ENCODE measurements at places on chromosomes 4 and X.
A peak's percentile ranks its signal among the peaks of the same experiment; 100 is the strongest.

GRCh38 chr4:21554500-21554899 lies 394.1 kb downstream of the KCNIP4 start:
- no peak for DNase-seq

GRCh38 chr4:140088323-140088967 lies 65.5 kb downstream of the MAML3 start:
- DNase-seq = no peak

DNA sequence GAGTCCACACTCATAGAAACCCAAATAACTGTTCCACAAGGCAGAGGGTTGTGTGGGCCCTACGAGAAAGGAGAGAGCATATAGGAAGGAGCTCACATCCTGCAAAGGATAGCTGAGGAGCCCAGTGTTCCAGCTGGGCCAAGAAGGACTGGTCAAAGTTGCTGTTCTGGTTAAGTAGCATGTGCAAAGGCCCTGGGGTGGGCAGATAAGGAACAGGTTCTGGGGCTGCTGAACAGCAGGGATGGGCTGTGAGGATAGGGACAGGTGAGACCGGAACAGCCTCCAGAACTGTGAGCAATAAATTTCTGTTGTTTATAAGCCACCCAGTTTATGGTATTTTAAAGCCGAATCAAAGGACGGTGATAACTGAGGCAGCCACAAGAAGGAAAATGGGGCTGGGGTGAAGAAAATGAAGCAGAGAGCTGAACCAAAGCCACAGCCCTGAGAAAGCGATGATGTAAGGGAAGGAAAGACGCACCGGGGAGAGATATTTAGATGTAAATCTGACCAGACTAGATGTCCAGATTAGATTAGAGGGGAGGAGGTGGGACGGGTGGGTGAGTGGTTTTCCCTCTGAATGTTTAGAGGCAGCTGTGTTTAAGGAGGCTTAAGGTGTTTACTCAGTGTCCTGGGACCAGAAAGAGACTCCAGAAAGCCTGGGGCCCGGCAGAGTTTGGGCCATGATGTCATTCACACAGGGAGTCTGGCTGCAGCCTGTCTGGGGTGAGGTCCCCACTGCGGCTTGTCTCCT lies 180.8 kb upstream of the BCOR start:
- no peak for DNase-seq

GRCh38 chr4:156505341-156505955 lies 466.2 kb downstream of the PDGFC start:
- no peak for DNase-seq

DNA sequence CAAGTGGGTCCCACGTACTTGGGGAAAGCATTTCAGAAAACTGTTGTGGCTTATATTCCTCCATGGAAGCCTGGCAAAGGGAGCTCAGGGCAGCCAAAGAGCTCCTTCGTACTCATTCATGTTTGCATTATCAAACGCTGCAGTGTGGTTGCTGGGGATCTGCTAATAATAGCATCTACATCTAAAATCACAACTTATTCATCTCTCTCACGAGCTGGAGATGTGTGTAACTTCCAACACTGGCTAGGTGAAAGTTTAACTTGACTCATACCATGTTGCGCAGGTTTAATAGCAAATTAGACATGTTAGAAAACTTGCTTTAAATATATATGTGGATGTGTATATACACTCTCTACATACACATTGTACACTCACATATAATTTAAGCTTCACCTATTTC lies 415.1 kb downstream of the AFF2 start:
- DNase-seq = no peak

- no peak for DNase-seq
Measured at GRCh38 chr4:12734586-12734985, 749.6 kb downstream of the RAB28 start.

DNA sequence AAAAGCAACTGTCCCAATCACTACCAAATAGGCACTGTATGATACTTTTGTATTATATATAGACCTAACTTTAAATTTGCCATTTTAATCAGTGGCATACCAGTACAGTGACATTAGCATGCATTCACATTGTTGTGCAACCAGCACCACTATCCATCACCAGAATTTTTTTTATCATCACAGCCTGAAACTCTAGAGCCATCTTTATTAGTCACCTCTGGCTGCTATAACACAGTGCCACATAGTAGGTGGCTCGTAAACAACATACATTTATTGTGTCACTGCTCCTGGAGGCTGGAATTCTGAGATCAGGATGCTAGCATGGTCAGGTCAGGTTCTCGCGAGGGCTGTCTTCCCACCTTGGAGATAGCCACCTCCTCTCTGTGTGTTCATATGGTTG lies 188.4 kb upstream of the GALNT7 start:
- DNase-seq = no peak

- DNase-seq = no peak
Measured at GRCh38 chr4:5787311-5787710, 76.3 kb downstream of the EVC start.

- DNase-seq = no peak
Measured at GRCh38 chr4:185987961-185988627, 80.9 kb upstream of the TLR3 start.

GRCh38 chrX:69010339-69010738 lies 154.9 kb downstream of the PJA1 start:
- DNase-seq = no peak

- no peak for DNase-seq
Measured at GRCh38 chr4:159266981-159267868, 164.3 kb downstream of the RAPGEF2 start.

DNA sequence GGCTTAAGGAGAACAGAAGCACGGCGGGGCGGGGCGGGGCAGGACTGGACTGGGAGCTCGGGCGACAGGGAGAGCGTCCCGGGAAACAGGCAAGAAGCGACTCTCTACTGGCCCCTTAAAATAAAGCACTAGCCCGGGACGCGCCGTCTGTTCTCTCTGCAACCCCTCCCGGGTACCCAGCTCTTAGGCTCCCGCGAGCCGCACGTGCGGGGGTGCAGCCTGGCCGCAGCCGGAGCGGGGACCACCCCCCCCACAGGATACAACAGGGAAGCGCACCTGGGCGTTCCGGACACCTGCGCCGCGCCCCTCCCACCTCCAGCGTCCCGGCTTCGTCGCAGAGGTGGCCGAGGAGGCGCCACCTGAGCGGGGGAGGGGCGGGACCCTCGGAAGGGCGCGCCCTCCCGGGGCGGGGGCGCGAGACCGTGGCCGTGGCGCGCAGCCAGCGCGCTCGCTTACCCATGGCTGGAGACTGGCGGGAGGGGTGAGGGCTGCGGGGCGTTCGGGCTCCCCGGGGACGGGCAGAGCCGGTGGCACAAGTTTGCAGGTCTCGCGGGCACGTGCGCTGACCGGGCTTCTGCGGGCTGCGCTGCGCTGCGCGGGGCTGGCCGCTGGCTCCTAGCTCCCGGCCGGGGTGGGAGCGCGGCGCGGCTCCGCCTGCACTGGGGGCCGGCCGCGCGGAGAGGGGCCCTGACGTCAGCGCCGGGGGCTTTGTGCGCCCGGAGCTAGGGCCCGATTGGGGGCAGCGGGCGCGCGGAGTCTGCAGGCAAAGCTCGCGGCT lies 91.5 kb downstream of the GEMIN8 start:
- DNase-seq = peak; percentile 24

DNA sequence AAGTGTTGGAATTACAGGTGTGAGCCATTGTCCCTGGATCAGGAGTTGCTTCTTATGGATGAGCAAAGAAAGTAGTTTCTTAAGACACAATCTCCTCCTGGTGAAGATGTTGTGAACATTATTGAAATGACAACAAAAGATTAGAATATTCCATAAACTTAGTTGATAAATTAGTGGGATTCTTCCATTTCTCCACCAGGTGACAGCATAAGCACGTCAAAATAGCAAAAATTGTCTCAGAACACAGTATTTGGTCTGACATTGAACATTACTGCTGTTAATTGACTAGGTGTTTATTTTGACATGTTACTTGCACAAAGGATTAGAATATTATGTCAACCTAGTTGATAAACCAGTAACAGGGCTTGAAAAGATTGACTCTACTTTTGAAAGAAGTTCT lies 21.6 kb downstream of the CLDN34 start:
- DNase-seq = no peak

GRCh38 chr4:578451-579443 lies 2.7 kb upstream of the TMEM271 start:
- DNase-seq = no peak

DNA sequence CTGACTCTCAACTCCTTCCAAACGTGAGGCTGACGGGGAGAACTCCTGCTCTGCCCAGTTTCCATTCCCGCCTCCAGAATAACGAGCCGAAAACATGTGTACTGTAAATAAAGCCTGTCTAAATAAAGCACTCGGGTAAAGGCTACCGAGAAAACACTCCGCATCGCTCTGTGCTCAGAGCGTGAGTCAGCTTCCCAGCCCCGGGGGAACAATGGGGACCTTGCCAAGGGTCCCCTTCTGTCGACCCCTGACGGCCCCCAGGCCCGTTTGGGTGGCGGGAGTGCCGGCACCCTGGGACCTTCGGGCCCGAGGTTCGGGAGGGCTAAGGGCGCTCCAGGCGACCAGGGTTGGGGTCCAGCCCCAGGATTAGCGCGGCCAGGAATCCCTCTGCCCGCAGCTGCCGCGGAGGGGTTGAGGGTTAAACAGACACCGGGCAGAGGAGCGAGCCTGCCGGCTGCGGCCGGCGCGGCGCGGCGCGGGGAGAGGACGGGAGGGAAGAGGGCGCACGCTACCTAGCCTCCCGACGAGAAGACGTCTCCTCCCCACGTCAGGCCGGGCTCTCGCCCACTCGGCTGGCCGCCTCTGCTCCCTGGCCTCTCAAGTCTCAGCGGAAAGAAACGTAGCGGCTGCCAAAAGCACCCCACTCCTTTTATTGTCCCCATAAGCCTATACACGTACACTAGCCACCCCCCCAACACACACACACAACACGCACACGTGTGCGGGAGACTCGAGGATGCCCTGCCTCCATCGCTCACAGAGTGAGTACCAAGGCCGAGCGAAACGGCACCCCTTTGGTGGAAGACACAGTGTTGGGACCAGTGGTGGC lies 85.5 kb downstream of the BCOR start:
- DNase-seq = no peak

- no peak for DNase-seq
Measured at GRCh38 chr4:167100120-167100519, 134.2 kb downstream of the SPOCK3 start.

Measured in activated naive CD8-positive, alpha-beta T cell treated with anti-CD3 and anti-CD28 coated beads, Interleukin-2, amount 10 ng/mL, durations not matched to agents 7 days and 5 days (primary cell).